Transverse colon (tissue), 4 donors: ENCODE measurements at places on chromosomes 11 and 22. TPM values are rescaled to one million over a fixed set of nuclear protein-coding genes. Genes with fewer than 3 reads are reported as not detected.

GRCh38 chr11:33772300-33772699 is 2.0 kb downstream of the FBXO3 start:
- H3K36me3 ChIP-seq: peaks cover 12% of the 10 kb centered on the region
- H3K4me3 ChIP-seq: no peak overlapping the region
- peaks cover 28% of the 10 kb centered on the region for H3K4me1 ChIP-seq
- H3K27me3 ChIP-seq: peaks cover 12% of the 10 kb centered on the region

DNA sequence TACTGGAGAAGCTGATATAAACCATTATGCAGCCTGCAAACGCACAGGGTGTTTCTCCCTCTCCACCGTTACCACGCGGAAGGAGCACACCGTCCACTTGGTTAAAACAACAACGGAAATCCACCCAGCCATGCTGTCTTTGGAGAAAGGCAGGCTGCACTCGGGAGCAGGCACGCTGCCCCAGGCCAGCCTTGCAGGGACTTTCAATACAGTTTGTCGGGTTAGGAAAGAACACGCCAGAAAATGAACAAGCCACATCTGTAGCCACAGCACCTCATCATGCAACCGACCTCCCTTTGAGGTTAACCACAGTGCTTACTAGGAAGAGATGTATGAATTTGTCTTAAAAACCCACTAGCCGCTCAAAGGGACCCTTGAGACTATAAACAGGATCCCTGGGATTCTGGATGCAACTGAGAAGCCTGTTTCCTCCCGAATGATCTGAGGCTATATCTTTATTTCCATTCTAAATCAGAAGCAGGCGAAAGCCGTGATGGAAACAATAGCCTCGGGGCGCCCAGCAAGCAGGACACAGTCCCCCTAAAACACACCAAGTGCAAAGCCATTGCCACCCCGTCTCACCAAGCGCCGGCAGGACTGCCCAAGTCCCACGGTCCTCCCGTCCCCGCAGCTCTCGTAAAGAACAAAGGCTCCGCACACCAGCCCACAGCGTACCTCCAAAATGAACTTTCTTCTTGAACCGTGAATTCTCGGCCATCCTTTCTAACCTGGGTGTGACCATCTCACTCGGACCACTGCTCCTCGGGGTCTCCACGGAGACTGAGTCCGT is 318.9 kb downstream of the CTTN start:
- no peak for DNase-seq
- H3K4me3 ChIP-seq: no peak overlapping the region
- no peaks in the 10 kb centered on the region for H3K4me1 ChIP-seq
- no peak overlapping the region for H3K27ac ChIP-seq
- H3K27me3 ChIP-seq: no peaks in the 10 kb centered on the region

DNA sequence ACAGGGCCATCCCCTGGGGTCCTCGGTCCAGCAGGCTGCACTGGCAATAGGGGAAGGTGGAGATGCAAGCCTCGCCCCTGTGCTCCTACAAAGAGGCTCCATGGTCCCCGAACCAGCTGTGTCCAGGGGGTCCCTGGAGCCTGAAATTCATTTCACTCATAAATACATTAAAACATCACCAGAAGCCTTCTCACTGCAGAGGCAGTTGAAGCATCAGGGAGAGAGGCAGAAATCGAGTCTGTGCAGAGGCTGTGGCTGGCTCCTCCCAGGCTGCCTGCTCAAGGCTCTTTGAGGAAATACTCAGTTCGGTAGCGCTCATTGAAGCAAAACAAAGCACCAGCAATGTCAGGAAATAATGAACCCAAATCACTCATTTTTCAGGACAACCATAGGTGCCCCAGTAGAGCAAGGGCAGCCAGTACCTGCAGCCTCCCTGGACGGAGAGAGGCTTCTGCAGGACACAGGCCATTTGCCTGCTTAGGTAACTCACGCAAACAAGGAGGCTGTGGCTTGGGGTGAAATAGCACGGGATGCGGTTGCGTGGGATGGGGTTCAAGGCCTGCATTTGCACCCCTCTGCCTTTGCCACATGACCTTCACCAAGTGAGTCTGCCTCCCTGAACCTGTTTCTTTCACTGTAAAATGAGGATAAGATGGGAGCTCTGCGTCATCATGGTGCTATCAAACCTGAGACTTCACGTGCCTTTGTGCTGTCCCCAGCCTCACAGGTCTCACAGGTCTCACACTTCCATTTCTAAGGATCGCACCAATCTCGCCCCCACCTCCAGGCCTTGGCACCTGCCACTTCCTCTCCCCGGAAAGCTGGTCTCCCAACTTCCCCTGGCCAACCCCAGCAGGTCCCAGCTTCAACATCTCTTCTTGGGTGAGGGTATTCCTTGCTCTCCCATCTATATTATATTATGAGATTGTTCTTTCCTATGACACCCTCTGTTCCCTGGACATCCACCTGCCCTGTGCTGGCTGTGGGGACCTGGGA is 84.3 kb upstream of the SHISAL1 start:
- H3K36me3 ChIP-seq: no peaks in the 10 kb centered on the region
- H3K27ac ChIP-seq: no peak overlapping the region
- no peak overlapping the region for H3K4me3 ChIP-seq
- H3K27me3 ChIP-seq: no peaks in the 10 kb centered on the region
- DNase-seq: peak; percentile 3

GRCh38 chr11:133753150-133753549 is 92.2 kb downstream of the SPATA19 start:
- H3K36me3 ChIP-seq: no peaks in the 10 kb centered on the region
- H3K27me3 ChIP-seq: no peaks in the 10 kb centered on the region
- no peak overlapping the region for H3K4me3 ChIP-seq
- DNase-seq: no peak

DNA sequence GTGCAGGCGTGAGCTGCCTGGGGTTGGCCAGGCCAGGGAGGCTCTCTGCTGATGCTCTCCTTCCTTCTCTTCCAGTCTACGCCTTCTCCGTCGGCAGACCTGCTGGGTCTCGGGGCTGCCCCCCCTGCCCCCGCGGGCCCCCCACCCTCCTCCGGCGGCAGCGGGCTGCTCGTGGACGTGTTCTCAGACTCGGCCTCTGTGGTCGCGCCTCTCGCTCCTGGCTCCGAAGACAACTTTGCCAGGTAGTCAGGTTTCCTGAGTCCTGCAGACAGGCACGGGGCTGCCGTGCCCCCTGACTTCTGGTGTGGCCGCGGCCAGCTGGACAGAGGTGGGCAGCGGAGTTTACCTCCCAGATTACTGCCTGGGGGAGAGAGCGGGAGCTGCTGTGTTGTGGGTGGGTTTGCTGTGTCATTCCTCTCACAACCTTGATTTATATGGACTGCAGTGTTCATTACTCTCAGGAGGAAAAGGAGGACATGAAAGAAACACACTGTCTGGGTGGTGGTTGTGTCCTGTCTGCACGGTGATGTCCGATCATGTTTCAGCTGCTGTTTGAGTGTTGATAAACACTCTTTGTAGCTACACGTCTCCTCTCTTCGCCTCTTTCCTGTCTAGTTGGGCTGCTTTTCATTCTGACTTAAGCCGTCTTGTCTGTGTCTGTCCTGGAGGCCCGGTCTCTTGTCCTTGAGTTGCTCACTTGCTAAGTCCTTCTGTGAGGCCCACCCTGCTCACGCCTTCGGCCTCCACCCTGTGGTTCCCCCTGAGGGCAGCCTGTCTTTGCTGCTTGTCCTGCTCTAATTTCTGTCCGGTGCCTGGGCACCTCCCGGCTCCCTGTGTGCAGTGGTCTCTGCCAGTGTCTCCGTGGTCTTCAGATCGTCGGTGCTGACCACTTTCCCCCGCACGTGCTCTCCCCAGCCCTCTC is 35.9 kb downstream of the MUC6 start:
- no peaks in the 10 kb centered on the region for H3K36me3 ChIP-seq
- no peak for DNase-seq
- H3K4me3 ChIP-seq: no peak overlapping the region
- H3K4me1 ChIP-seq: no peaks in the 10 kb centered on the region
- H3K27me3 ChIP-seq: no peaks in the 10 kb centered on the region

- no peaks in the 10 kb centered on the region for H3K4me1 ChIP-seq
- no peaks in the 10 kb centered on the region for H3K27me3 ChIP-seq
- H3K4me3 ChIP-seq: no peak overlapping the region
- no peaks in the 10 kb centered on the region for H3K36me3 ChIP-seq
Observed at GRCh38 chr11:124894606-124895430, 2.8 kb downstream of the ROBO4 start.

- H3K4me3 ChIP-seq: no peak overlapping the region
- H3K27me3 ChIP-seq: peaks cover 75% of the 10 kb centered on the region
- peaks cover 24% of the 10 kb centered on the region for H3K4me1 ChIP-seq
- H3K36me3 ChIP-seq: no peaks in the 10 kb centered on the region
- no peak overlapping the region for H3K27ac ChIP-seq
- no peak for DNase-seq
Observed at GRCh38 chr22:37334859-37335805, 52.8 kb downstream of the CYTH4 start.

- H3K4me3 ChIP-seq: no peak overlapping the region
- no peak overlapping the region for H3K27ac ChIP-seq
- no peaks in the 10 kb centered on the region for H3K27me3 ChIP-seq
- H3K4me1 ChIP-seq: peaks cover 4% of the 10 kb centered on the region
- H3K36me3 ChIP-seq: no peaks in the 10 kb centered on the region
- DNase-seq: no peak
Observed at GRCh38 chr11:64605244-64605560, 14.2 kb downstream of the SLC22A12 start.

GRCh38 chr11:8833568-8834315 is 77.2 kb upstream of the AKIP1 start:
- no peaks in the 10 kb centered on the region for H3K27me3 ChIP-seq
- no peaks in the 10 kb centered on the region for H3K4me1 ChIP-seq

GRCh38 chr11:15769203-15769602 is 587.1 kb downstream of the SOX6 start:
- no peaks in the 10 kb centered on the region for H3K36me3 ChIP-seq
- H3K4me1 ChIP-seq: no peaks in the 10 kb centered on the region
- H3K27ac ChIP-seq: peak overlapping the region; percentile 72

CBLIF gene
- not detected for total RNA-seq

VSIG10L2 gene
- total RNA-seq: not detected

APOBEC3C gene
- total RNA-seq: 6.8 TPM
